Endothelial cell (in vitro differentiated cells): ENCODE measurements at places on chromosomes 4 and X.

- no peak overlapping the region for H3K27ac ChIP-seq
- DNase-seq, result no peak
- H3K27me3 ChIP-seq, result no peaks in the 10 kb centered on the region
Observed at GRCh38 chrX:134482371-134482770, 22.4 kb downstream of the HPRT1 start.

DNA sequence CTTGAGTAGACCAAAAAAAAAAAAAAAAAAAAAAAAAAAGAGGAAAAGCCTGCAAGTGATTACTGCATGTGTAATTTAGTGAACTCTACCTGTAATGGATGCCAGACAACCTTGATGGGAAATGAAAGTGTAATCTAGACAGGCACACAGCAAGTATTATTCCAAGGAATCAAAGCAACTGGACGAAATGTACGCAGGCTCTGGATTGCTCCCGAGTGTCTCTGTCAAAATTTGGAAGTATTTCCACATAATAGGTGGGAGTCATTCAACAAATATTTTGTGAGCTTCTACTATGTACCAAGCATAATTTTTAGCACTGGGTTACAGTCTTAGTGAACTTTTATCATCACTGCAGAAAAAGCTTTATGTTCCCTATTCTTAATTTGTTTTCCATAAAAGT, 64.2 kb downstream of the LIMCH1 start:
- H3K4me3 ChIP-seq, result no peak overlapping the region
- H3K36me3 ChIP-seq, result peaks cover 9% of the 10 kb centered on the region
- H3K4me1 ChIP-seq, result peaks cover 32% of the 10 kb centered on the region
- H3K27me3 ChIP-seq, result no peaks in the 10 kb centered on the region
- DNase-seq, result no peak

GRCh38 chr4:165610679-165611437, 232.1 kb downstream of the CPE start:
- DNase-seq, result no peak
- H3K27ac ChIP-seq, result no peak overlapping the region
- H3K27me3 ChIP-seq, result peaks cover 2% of the 10 kb centered on the region
- H3K36me3 ChIP-seq, result no peaks in the 10 kb centered on the region

DNA sequence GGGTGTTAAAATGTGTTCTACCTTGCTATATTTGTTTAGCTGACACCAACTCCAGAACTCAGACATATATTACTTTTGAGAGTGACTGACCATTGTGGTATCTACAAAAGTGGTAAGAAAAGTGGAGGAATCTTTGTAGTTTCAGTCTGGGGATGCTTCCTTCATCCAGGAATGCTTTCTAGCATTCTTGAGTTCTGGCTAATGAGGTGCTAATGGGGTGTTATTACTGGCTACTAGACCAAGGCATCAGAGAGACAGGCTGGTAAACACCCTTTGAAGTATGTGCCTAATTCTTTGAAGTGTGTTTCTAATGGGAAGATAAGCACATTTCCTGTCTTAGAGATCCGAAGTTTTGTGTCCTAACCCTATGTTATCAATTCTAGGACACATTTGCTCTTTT, 310.4 kb downstream of the SPRY1 start:
- H3K36me3 ChIP-seq, result peaks cover 19% of the 10 kb centered on the region
- no peak overlapping the region for H3K4me3 ChIP-seq
- no peak overlapping the region for H3K27ac ChIP-seq
- H3K4me1 ChIP-seq, result peaks cover 6% of the 10 kb centered on the region
- DNase-seq, result no peak

DNA sequence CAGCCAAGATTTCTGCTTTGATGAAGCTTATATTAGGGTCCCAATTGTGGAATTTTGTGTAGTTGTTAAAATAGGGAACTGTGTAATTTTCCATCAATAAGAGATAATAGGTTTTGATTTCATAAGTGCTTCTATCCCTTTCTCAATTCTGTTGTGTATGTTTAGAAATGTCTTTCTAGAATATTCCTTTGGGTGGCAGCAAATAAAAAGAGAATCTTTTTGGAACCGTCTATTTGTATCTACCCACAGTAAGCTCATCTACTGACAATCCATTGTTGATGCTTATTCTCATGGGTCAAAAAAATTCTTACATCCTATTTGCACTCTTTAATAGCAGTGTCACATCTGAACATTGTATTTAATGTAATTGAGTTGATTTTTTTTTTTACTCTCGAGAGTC, 61.7 kb downstream of the TMA16 start:
- no peak overlapping the region for H3K27ac ChIP-seq
- no peak for DNase-seq
- H3K36me3 ChIP-seq, result no peaks in the 10 kb centered on the region
- no peak overlapping the region for H3K4me3 ChIP-seq

GRCh38 chr4:189533603-189534002, 407.1 kb upstream of the FRG1 start:
- DNase-seq, result no peak
- no peaks in the 10 kb centered on the region for H3K27me3 ChIP-seq
- H3K36me3 ChIP-seq, result no peaks in the 10 kb centered on the region
